DMS79 treated with DMSO at 0.1 percent for 48 hours (cell line): ENCODE measurements at places on chromosomes 7 and 10.

DNA sequence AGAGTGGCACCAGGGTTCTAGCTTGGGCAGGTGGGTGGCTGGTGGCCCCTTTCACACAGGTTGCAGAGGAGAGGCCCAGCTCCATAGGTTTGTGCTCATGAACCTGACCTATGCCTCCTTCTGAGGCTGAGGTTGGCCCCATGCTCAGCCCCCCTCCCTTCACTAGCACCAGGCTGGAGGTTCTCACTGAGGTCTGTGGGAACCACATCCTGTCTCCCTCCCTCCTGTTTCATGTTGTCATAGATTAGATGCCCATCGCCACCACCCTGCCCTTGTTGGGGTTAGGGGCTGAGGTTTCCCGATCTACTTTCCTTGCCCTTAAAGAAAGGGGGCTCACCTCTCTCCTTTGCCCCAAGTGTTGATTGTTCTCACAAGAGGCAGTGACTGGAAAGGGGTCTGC, 14.7 kb downstream of the NEUROG3 start:
- DNase-seq: no peak

DNA sequence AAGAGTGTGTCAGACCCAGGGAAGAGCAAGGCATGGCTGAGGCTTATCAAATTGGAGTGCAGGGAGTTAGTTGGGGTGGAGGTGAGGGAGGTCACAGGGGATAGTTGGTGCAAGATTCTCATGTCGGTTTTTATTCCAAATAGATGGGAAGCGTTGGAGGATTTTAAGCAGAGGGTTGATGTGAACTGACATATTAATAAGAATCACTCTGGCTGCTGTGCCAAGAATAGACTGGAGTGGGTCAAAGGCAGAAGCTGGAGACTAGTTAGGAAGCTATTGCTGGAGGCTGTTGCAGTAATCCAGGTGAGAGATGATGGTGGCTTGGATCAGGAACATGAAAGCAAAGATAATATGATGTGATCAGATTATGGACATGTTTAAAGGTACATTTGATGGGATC, 36.5 kb downstream of the LRRC18 start:
- no peak for DNase-seq

- DNase-seq: no peak
Measured at GRCh38 chr10:86254526-86255174, 111.9 kb downstream of the GRID1 start.

- DNase-seq: peak; percentile 2
Measured at GRCh38 chr7:33707427-33707826, 197.9 kb upstream of the BMPER start.

DNA sequence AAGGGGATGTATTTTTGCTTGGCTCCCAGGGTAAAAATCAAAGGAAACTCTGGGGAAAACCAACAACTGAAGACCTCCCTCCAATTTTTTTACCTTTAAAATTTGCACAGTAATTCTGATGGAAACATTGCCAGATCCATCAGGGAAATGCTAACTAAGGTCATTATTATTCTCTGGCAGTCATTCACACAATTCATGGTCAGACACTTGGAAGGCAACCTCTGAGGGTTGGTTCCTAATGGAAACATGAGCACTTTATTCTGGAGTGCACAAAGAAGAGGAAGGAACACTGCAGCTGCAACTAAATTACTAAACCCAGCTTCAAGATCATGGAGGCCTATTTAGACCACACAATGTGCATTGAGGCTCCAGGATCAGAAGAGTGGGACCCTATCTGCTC, 34.2 kb downstream of the SRI start:
- DNase-seq: no peak

DNA sequence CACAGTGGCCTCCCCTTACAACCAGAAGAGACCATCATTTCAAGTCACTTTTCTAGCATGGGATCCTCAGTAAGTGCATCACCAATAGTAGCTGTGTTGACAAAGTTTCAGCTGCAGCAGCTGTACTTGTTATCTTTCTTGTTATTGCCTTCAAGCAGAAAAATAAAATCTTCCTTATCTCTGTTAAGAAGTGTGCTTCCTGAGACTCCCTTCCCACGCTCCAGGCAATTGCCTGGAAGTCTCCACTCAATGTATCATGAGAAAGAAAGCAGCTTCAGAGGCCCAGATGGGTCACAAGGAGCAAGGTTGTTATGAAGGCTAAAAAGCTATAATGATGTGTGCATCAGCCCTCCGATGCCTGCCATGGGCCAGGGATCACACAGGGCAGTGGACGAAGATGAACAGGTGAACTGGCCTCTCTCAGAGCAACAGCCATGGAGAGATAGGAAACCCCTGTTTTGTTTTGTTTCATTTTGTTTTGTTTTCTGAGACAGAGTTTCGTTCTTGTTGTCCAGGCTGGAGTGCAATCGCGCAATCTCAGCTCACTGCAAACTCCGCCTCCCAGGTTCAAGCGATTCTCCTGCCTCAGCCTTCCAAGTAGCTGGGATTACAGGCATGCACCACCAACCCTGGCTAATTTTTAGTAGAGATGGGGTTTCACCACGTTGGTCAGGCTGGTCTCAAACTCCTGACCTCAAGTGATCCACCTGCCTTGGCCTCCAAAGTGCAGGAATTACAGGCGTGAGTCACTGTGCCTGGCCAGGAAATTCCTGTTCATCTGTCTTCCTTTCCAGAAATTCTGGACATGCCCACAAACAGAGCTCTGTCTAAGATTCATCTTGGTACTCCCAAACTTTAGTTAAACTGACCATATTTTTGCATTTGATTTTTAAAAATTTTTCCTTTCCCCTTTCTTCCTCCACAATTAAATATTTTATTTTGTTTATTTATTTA, 340.5 kb downstream of the TNS3 start:
- no peak for DNase-seq

GRCh38 chr7:618539-619367, 99.1 kb upstream of the PDGFA start:
- DNase-seq: no peak

DNA sequence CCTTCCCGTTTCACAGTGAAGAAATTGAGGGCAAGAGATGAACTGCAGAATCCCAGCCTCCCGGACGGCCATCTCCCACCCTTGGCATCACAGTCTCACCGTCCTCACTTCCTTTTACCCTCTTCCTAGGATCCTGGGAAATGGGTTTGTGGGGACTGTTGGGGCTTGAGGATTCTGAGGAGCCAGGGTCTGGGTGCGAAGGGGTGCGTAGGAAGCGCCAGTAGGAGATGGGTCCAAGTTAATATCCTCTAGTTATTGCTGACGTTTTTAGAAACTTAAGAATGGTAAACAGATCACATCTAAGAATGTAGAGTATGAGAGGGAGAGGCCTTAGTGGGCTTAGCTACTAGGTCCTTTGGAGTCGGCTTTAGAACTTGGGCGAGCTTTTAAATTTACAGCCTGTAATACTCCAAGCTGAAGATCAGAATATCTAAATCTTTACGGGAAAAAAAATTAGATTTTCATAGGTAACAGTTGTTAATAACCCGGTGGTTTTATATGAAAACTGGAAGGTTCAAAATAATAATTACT, 696 bp downstream of the MALSU1 start:
- no peak for DNase-seq

DNA sequence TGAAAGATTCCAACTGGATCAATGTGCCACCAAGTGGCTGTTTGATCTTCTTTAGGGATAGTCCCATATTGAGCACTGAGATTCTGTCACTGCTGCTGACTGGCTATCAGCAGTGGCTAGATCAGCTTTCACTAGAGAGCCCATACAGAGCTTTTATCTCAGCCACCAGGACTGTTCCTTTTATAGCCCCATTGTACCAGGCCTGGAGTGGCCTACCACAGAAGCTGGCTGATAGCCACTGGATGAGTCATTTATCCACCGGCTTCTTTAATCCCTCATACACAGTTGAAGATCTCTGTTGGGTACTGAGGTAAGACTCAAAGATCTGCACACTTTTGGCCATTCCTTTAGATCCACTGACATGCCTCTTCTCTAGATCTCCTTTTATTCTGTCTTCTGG, 1101.1 kb downstream of the SORCS3 start:
- no peak for DNase-seq

- DNase-seq: no peak
Measured at GRCh38 chr10:29346296-29347001, 57.6 kb downstream of the LYZL1 start.

DNA sequence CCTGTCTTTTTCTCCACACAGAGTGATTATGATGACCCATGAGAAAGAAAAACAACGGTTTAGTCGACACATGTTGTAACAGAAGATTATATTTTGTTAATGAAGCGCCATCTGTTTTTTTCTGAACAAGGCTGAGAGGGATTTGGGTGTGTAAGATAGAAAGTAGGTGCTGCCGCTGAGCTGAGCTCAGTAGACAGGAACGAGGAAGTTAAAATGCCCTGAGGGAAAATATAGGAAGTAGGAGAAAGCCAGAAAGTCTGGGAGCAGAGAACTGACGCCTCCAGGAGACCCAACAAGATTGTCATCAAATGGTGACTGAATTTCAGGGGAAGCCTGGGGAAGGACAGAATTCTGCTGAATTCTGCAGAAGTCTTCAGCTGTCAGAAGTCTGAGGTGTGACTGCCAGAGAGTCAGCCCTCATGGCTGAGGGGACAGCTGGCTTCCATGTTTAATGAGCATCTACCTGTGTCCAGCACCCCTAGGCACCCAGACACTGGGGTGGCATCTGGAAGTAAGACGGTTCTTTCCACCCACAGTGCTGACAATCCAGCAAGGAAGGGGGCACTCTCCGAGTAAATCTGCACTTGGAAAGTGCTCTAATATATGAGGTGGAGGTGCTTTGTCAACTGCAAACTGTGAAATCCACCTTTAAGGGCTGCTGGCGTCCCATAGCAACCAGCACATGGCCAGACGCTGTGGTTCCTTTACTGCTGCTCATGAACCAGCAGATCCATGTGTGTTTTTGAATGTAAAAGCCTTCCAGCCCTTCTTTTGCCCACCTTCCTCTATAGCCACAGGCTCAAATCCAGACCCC, 12.5 kb upstream of the TSPAN15 start:
- DNase-seq: peak; percentile 8

GRCh38 chr10:88392222-88392621, 190.9 kb downstream of the RNLS start:
- DNase-seq: no peak

GRCh38 chr7:20220293-20220761, 3.1 kb upstream of the MACC1 start:
- peak; percentile 52 for DNase-seq

DNA sequence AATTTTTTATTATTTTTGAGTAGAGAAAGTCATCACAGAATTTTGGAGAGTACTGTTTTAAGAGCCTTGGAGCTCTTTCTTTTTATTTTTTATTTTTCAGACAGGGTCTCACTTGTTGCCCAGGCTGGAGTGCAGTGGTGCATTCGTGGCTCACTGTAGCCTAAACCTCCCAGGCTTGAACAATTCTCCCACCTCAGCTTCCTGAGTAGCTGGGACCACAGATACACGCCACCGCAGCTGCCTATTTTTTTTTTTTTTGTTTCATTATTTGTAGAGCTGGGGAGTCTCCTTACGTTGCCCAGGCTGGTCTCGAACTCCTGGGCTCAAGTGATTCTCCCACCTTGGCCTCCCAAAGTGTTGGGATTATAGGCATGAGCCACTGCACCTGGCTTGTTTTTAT, 10.6 kb downstream of the CPA4 start:
- no peak for DNase-seq
